ENCODE measurements at places on chromosomes 3 and 15.

DNA sequence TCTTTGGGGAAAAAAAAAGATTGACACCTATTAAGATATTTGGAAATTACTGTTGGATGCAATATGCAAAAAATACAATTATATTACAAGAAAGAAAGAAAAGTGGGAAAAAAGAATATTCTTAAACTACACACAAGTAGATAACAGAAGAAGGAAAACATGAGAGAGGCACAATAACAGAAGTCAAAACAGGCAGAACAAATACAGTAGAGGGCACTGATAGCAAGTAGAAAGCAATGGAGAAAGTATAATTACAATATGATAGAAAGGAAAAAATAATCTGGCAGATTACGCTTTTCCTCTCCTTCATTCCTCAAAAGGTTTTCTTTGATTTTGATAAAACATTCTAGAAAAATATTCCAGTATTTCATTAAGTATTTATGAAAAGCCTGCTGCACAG, 72.1 kb downstream of the ADAM10 start:
- DNase-seq = no peak

DNA sequence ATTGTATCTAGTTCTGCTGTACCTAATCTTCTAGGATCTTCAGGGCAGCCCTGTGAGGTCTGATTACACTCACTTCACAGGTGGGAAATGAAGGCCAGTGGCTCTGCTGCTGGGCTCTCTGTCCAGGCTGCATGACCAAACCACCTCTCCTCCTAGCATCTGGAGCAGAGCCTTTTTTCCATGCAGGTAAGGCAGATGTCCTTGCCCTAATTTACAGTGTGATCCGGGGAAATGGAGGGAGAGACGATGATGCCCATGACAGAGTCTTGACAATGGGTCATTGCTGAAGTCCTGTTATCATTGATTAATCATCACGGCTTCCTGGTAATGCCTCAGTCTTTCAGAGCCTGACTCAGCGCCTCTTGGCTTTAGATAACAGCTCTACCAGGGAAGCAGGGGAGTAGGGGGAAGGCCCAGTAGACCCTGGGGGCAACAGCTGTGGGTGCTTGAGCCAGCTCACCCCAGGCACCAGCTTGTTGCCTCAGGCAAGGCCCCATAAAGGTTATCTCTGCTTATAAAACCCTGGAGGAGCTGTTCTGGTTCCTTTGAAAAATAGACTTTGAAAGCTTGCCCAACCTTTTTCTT, 153.4 kb downstream of the GABRG3 start:
- DNase-seq = no peak

GRCh38 chr3:51710631-51711351, 3.9 kb downstream of the GRM2 start:
- DNase-seq = peak; percentile 28

DNA sequence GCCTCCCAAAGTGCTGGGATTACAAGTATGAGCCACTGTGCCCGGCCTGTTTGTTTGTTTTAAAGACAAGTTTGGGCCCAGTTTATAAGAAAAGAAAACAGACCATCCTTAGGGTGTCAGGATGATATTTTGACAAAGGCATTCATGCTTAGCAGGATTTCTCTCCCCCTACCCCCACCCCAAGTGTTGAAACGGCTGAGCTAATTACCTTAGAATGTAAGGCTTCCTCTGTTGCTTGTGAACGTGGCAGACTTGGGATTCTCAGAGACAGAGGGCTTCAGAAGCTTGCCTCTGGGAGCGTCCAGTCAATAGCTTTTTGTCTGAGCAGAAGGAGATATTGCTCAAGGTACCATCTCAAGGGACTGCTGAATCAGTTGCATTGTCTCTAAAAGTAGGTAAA, 24.0 kb downstream of the FLNB start:
- DNase-seq = no peak

GRCh38 chr3:140931016-140931454, 10.6 kb upstream of the SLC25A36 start:
- DNase-seq = no peak

DNA sequence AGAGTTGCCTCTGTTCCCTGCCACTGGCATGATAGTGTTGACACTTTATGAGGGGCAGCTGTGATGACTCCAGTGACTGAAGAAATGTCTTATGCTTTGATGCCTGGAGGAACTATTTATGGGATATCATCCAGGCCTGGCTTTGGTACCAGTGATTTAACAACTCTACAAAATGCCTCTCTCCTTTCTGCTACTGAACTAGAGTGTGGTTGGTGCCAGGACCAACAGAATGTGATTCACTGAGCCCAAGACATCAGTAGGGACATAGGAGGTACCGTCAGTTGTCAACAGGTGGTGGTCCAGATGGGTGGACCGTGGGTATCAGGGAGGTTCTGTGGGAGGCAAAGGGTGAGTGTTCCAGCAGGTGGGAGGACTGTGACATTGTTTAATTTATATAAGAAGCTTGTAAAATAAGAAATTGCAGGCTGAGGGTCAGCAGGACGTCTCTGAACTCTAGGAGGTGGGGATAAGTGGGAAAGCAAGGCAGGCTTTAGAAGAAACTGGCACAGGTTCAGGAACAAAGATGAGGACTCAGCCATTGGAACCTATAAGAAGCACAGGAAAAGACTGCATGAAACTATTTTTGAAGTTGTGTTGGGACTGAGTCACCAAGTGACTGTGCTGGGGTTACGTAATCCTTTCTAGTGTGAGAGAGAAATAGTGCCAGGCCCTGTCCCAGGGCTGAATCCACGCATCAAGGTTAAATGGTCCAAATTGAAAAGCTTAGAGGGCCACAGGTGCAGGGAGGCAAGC, 28.5 kb upstream of the SLC7A14 start:
- no peak for DNase-seq

DNA sequence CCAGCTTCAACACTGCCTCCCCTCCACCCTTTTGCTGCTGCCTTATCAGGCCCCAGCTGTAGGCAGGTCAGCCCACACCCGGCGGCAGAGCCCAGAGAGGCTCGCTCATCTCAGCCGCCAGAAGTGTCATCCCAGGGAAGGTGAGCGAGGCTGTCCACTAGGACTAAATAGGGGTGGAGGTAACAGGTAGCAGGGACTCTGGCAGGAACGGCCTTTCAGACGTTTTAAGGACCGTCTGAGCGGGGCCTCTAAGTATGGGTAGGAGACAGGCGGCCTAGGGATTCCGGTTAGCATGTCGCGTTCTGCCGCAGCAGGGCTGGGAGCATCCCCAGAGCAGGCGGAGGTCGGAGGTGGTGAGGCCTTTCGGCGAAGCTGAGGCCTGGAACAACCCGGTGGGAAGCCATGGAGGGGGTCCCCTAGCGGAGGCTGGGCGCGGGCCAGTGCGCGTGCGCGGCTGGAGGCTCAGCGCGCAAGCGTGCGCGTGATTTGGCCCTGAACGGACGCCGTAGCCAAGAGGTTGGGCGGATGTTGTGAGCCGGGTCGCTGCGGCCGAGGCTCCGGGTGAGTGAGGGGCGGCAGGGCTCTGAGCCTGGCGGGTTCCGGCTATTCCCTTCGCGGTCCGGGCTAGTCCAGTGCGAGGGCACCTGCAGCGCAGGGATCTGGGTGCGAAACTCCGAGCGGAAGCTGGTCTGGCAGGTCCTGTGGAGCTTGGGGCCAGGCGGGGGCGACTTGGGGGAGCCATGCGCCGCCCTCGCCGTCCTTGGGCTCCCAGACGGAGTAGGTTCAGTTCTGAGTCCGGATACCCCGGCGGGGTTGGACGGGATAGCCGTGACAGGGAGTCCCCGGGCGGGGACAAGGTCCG, at the start of the genes MST1 and RNF123:
Gene MST1, minus strand, starts transcription at position 429 of the 862 bp plus-strand sequence. CDS start 783 bp downstream, outside the sequence.
Gene RNF123, plus strand, starts transcription at position 512 of the 862 bp plus-strand sequence. CDS start 1,609 bp downstream, outside the sequence.
- DNase-seq = peak; percentile 94

DNA sequence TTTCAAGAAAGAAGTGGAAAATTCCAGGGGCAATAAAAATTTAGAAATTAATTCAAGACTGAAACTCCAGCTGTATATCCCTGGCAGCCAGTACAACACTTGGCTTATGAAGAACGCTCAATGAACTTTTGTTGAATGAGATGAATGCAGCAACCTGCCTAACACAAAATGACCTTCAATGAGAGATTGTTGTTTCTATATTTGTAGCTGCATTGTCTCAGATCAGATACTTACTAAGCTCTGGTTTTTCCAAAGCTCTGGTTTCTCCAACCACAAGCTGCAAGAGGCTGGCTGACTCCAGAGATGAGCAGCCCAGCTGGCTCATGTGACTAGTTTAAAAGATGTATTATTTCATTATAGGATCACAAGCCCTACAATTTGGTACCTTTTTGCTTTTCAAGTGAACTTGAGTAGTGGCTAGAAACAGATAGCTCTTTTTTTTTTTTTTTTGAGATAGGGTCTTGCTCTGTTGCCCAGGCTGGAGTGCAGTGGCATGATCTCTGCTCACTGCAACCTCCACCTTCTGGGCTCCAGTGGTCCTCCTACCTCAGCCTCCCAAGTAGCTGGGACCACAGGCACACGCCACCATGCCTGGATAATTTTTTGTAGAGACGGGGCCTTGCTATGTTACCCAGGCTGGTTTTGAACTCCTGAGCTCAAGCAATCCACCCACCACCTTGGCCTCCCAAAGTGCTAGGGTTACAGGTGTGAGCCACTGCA, 57.4 kb downstream of the UMPS start:
- no peak for DNase-seq

- DNase-seq = no peak
These were observed 172.6 kb upstream of the CHL1 start for GRCh38 chr3:24006-24405.

DNA sequence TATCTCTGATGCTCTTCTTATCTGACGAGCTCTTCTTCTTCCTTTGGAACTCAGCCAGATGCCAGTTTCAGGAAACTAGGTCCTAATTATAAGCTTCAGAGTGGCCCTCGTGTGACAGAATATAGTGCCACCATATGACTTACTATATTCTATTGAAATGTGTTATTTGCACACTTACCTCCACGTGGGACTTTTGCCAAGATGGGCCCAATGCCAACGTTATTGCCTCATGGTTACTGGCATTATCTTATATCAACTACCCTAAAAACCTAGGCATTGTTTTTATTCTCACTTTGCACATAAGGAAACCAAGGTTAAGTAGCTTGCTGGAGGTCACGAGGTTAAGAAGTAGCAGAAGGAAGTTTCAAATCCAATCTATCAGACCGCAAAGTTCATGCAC, 71.3 kb upstream of the SLCO3A1 start:
- DNase-seq = no peak

DNA sequence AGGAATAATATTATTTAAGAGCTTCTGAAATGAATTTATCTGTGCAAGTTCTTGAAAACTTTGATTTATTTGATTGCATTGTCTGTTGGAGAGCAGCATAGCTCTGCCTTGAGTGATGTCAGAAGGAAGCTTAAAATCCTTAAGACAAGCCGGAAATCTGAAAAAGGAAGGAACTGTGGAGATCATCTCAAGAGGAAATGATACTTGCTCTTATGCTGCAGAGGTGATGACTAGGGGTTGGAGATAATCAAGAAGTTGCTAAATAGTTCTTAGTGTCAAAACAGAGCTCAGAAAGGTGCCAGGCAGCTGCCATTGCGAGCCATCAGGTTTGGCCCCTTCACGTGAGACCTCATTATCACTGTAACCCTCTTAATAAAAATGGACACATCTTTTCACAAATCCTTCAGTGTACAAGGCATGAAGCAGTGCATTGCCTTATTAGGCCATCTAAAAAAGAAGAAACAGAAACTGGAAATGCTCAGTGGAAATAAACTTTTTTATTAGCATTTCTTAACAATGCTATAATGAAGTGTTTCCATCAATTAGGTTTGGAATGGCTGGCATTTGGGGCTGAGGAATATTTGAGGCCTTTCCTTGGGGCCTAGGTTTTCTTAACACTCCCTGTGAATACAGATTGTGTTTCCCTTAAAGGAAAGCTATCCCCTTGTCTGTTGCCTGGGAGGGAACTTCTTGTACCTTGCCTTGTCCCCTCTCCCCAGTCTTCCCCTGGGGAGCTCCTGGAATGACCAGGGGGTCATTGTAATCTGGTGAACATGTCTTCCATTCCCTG, 34.5 kb upstream of the VILL start:
- no peak for DNase-seq

DNA sequence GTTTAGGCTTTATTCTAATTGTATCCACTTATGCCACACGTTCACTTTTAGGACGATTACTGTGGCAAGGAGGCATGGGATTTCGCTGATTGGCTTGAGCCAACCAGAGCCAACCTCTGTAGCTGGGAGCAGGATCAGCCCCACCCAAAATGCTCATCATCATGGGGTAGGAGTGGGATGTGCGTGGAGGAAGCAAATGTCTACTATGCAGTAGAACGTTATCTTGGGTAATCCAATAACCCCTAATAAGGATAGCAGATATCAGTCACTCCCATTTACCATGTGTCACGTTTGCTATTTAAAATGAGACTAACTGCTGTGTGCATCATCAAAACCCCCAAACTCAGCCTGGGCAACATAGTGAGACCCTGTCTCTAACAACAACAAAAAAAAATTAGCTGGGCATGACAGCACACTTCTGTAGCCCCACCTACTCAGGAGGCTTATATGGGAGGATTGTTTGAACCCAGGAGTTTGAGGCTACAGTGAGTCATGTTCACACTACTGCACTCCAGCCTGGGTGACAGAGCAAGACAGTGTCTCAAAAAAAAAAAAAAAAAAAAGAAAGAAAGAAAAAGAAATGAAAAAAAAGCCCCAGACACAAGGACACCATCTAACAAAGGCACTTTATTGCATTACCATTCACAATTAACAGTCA, 17.8 kb upstream of the ITGB5 start:
- DNase-seq = no peak

GRCh38 chr3:62497156-62497555, 123.8 kb upstream of the FEZF2 start:
- no peak for DNase-seq

- DNase-seq = no peak
These were observed 222.9 kb downstream of the DTWD1 start for GRCh38 chr15:49843725-49844124.

DNA sequence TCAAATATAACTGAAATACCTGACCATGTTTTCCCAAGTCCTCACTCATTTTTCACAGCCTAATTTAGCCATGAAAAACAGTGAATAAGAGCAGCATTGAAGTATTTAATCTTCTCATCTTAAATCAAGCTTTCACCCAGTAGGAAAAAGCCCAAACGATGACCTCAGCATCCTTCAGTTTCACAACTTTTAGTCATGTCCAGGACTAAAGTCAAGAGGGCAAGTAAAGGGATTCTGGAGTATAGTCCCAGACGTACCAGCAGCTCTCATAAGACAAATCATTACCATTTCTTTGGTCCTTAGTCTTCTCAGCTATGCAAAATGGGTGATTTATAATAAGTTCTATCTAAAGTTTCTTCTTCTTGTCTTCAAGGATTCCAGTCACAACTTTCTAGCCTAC, 237.3 kb downstream of the IL5RA start:
- DNase-seq = no peak

Measured in activated naive CD8-positive, alpha-beta T cell treated with anti-CD3 and anti-CD28 coated beads for 36 hours (primary cell).